Stimulated activated CD4-positive, alpha-beta T cell treated with anti-CD3 and anti-CD28 coated beads, Interleukin-1b, Interleukin-23, amount 100 ng/mL, for 1 hour (primary cell): ENCODE measurements at places on chromosomes 6 and 20.

DNA sequence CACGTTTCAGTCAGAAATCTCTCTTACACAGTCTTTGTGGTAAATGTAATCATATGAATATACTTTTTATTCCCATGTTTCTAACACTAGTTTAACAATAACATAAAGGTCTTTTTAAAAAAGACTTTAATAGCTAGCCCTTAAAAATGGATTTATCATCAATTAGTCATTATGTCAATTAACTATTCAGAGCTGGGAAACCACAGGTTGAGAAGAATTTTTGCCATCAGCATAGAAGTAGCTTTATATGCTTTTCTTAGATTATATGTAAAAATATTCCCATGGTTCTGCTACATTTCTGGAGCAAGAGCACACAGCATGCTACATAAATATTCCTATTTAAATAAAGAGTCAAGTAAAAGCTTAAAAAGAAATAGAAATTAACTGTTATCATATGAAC is 35.5 kb downstream of the ASCC3 start:
- DNase-seq = no peak

- no peak for DNase-seq
These were observed 516.8 kb upstream of the MARCKS start for GRCh38 chr6:113340371-113340770.

DNA sequence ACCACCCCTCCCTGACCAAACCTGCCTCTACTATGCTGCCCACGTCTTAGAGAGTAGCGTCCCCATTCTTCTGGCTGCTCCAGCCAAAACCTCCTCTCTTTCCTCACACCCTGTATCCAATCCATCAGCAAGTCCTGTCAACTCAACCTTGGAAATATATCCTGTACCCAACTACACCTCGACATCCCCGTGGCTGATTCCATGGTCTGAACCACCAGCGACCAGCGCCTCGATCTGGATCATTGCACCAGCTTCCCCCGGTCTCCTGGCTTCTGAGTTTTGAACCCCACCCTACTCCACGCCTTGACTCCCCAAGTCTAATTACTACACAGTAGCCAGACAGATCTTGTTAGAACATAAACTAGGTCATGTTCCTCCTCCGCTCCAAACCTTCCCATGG is 9.8 kb downstream of the NRSN2 start:
- DNase-seq = no peak

DNA sequence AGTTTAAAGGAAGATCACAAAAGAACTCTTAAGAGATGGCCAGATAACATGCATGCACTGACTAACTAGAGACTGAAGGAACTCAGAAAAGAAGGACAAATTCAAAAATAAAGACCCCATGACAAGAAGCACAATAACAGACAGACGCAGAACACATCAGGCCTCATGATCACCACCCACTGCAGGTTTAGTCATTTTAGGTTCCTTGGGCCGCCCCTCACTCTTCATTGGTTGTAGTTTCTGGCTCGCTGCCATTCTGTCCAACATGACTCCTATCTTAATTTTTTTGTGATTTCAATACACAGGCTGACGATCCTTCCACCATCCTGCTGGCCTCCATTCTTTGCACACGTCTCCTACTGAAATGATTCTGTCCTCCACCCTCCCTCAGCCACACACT is 21.6 kb downstream of the STX7 start:
- no peak for DNase-seq

GRCh38 chr6:97218912-97219311 is 64.1 kb downstream of the MMS22L start:
- no peak for DNase-seq

DNA sequence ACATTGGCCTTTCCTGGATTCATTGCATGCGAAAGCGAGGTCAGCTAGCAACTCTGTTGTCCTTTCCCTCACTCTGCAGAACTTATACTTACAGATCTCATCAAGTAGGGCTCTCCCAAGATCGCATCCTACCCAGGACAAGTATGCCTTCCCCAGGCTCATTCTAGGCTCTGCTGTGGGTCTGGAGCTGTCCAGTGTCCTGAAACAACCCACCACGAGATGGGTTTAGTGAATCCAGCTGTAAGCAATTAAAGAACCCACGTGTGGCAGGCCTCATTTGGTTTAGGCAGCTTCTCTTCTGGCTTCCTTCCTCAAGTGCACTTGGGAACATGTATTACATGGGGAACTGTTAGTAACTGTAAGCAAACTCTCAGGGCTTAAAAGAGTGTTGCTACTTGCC is 406.5 kb upstream of the CHD6 start:
- no peak for DNase-seq

GRCh38 chr6:37123957-37124729 is 45.8 kb upstream of the PIM1 start:
- no peak for DNase-seq

GRCh38 chr20:33679758-33680485 is 5.7 kb upstream of the NECAB3 start:
- DNase-seq = no peak

DNA sequence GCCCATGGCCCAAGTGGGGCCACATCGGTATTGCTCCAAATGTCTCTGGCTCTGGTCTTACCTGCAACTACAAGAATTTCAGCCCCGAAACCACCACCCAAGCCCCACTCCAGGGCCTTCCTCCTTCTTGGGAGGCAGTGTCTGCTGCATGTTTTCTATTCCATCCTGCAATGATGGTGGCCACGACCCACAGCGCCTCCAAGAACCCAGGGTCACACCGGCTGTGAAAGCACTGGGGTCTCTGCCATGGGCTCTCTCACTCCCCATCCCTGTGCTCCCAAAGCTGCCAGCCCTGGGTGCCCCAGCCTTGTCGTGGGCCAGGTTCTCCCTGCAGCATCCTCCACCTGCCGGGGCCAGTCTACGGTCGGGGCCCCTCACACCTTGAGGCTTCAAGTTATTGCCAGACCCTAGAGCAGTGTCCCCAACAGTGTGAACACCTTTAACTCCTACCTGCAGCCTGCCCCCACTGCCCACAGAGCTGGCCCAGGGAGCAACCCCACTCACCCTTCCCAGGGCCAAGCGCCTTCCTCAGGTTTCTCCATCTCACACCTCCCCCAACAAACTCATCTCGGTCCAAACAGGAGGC is 115.4 kb downstream of the JPH2 start:
- no peak for DNase-seq

- no peak for DNase-seq
These were observed 1.9 kb upstream of the EBF4 start for GRCh38 chr20:2690718-2691117.
